ENCODE measurements at places on chromosomes 5 and 9.

DNA sequence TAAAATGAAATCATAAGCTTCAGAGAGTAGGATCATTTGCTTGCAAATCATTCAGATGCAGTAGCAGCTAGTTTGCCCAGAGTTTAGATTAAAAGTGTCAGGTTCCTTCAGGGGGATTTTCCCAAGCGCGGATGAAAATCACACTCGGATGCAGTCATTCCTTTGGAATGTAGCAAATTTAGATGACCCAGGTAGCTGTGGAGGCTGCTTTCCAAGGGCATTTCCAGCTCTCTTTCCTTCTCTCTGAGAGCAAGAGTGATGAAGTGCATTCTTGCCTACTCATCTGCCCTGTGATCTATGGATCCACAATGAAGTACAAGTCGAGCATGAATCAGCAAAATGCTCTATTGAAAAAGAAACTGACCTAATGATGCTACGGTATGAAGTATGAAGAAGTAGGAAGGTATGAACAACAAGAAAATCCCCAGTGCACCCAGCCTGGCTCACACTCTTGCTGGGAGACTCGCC is 200.2 kb downstream of the PLK2 start:
- no peak for DNase-seq

GRCh38 chr9:95857896-95858295 is 17.6 kb upstream of the ERCC6L2 start:
- no peak for DNase-seq

DNA sequence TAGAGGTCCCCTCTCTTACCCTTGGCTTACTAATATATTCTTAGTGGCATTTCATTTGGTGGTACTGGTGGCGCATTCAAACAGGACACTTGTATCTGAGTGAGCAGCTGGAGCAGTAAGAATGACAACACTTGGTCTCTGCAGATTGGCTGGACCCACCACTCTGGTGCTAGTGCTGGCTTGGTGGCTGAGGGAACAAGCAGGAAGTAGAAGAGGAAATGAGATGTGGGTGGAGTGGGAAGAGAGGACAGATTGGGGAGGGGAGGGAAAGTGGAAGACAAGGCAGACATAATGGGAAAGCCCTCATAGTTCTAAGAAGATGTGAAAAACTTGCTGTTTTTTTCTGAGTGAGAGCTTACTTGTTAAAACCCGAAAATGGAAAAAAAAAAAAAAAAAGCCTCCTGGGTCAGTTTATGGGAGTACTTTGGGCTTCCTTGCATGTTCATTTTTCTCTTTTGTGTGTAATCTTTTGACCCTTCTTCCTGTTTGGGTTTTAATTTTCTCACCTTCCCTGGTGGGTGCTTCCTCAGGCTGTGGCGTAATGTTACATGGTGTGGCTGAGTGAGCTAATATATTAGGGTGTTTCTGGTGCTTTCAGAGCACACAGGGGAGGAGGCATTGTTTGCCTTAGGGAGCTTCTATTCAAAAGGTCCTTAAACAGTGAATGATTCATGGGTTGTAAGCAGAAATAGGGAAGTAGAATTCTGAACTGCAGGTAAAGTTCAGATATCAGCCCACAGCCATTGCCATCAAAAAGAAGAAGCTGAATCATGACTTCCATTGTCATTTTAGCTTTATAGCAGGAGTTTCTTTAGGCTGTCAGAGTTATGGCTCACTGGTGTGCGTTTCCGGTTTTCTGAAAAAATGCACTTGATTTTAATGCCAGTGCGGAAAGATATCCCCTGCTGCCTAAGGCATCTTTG is 52.3 kb downstream of the TLE4 start:
- peak; percentile 72 for DNase-seq

DNA sequence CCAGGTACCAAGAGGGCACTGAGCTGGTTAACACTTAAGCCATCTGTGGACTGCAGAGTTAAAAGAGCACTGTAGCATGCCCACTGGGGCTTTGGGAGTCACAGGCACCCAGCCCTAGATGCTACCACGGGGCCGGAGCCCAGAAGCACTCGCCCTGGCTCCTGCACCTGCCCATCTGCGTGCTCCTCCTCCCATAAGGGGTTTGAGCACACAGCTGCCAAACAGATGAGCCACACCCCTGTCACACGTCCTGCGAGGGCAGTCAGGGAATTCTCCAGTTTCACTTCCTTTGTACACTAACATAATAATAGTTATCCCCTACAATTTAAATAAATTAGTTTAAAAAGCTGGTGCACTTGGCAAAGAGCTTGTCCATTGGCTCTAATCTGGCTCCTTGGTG is 4.5 kb upstream of the PCA3 start:
- DNase-seq = no peak

GRCh38 chr9:33165263-33166151 is 1.6 kb downstream of the B4GALT1 start:
- DNase-seq = peak; percentile 72

DNA sequence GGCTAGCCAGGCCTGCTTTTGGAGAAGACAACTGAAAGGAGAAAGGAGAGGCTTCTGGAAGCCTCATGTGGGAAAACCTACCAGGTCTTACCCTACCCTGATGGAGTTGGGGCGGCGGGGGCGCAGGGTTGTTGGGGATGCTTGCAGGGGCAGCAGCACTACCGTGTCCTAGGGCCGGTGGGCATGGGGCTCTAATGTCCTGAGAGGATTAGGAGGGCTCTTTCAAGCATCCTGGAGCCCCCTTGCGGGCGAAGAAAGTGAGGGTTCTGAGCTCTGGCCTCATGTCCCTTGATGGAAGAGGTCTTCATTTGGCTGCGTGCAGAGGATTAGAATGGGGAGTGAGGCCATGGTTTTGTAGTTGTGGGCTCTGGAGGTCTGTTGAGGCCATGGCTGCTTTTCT is 86.9 kb upstream of the PITX1 start:
- DNase-seq = no peak

GRCh38 chr5:82355496-82355895 is 77.3 kb upstream of the RPS23 start:
- DNase-seq = no peak

- no peak for DNase-seq
These were observed 34.7 kb downstream of the ARHGEF37 start for GRCh38 chr5:149615976-149616375.

GRCh38 chr5:80125962-80126480 is 90.9 kb downstream of the THBS4 start:
- peak; percentile 47 for DNase-seq

- peak; percentile 62 for DNase-seq
These were observed 7.6 kb downstream of the PTGER4 start for GRCh38 chr5:40687321-40687720.

DNA sequence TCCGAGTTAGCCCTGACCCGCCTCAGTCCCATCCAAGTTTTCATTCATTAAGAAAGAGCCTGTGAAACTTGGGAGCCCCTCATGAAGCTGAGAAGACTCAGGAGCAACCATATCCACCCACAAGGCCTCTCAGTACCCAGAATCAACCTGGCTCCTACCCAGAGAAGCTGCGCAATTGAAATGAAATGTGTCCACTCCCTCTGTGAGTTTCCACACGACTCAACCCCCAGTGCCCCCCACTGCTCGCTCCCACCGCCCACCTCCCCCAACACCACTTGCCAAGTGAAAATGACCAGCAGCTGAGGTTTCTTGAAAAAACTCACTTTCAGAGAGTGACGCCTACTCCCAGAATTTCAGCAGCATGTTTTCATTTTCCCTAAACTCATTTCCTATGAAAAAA is 104.6 kb downstream of the CDK5RAP2 start:
- no peak for DNase-seq
